Activated T-cell treated with anti-CD3 and anti-CD28 coated beads for 1 hour (primary cell): ENCODE measurements at places on chromosomes 5 and 9.

GRCh38 chr5:79864364-79864763 lies 126.7 kb downstream of the MTX3 start:
- no peak for DNase-seq

- no peak for DNase-seq
Observed at GRCh38 chr9:68780720-68781119, 75.7 kb downstream of the PIP5K1B start.

DNA sequence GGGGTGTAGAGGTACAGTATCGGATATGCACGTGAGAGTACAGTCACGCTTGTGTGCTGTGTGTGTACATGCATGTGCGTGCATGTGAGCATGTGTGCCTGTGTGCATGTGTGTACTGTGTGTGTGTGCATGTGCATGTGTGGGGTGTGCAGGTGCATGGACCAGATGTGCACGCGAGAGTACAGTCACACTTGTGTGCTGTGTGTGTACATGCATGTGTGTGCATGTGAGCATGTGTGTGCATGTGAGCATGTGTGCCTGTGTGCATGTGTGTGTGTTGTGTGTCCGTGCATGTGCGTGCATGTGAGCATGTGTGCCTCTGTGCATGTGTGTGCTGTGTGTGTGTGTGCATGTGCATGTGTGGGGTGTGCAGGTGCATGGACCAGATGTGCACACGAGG lies 10.3 kb downstream of the SLC6A19 start:
- DNase-seq: no peak

GRCh38 chr5:76445830-76446229 lies 42.7 kb downstream of the IQGAP2 start:
- no peak for DNase-seq

DNA sequence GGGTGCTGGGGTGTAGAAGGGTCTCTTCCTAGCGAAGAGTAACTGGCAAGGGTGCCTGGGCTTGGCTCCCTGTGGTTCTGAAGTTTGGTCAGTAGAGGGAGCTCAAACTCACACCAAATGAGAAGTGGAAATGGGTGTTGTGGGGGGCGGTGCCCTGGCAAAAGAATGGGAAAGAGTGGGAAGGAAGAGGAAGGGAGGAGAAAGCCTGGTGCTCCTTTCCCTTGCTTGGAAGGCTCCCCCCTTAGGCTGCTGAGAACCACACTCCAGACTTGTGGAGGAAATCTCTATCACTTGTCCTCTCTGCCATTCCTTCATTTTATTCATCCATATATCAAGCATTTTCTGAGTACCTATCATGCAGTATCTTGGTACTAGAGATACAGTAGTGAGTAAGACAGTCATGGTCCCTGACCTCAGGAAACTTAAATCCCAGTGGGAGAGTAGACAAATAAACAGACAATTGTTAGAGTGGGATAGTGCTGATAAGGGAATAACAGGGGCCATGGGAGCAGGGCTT lies 13.0 kb downstream of the SLC4A9 start:
- peak; percentile 30 for DNase-seq

GRCh38 chr5:151005950-151006576 lies 14.3 kb upstream of the GPX3 start:
- no peak for DNase-seq

- no peak for DNase-seq
Observed at GRCh38 chr5:124888622-124889485, 142.4 kb upstream of the ZNF608 start.

- no peak for DNase-seq
Observed at GRCh38 chr5:44797841-44798240, 10.9 kb upstream of the MRPS30 start.

GRCh38 chr5:144481861-144482260 lies 311.2 kb downstream of the KCTD16 start:
- no peak for DNase-seq

DNA sequence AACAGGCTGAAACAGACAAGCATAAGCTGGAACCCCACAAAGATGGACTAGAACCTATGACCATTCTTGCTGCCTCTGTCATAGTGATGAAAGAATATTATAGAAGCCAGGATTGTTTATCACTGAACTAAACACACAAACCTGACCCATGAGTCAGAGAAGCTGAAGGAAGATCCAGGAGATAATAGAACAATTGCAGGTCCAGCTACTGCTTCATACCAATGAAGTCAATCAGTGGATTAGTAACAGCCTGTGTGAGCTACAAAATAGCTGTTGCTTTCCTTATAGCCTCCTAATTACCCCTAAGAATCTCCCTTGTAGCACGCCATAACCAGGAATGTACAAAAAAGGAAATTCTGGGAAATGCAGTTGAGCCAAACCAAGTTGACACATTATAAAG lies 459.9 kb upstream of the ZNF462 start:
- DNase-seq: no peak

DNA sequence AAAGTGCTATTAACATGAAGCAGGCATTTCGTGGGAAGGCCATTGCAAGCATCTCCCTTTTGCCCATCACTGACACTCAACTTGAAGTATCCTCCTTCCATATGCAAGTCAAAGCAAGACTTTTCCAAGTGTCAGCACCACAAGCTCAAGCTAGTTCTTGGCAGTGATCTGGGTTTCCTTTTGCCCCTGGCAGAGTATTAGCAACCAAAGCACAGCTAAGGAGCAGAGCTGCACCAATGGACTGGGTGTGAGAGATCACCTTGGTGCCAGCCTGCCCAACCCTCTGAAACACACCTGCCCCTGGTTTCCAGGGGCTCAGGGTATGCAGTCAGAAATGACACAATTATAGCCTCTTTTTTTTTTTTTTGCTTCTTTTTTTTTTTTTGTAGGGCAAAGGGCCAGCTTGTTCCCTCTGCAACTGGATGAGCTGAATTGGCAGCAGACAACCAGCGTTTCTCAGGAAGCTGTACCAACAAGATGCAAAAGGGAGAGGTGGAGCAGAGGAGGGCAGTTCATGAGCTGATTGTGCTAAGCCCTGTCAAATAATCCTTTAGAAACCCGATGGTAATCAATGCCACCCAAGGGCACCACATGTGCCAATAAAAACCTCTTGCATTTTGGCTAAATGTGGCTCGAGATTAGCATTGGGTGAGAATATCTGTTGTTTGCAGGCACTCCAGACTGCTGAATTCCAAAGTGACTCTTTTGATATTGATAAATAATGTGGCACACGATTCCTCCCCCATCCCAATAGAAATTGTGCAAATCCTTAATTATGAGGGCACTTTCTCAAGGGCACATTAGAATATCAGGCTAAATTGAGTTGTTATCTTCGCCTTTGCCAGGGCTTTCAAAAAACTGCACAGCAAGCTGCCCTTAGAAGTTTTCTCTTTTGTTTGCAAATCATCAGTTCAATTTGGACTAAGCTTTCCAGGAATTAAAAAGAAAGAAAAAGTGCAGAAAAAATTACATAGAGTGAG lies 192.4 kb downstream of the GAS1 start:
- DNase-seq: no peak

- no peak for DNase-seq
Observed at GRCh38 chr5:33291216-33292000, 149.4 kb upstream of the TARS1 start.

DNA sequence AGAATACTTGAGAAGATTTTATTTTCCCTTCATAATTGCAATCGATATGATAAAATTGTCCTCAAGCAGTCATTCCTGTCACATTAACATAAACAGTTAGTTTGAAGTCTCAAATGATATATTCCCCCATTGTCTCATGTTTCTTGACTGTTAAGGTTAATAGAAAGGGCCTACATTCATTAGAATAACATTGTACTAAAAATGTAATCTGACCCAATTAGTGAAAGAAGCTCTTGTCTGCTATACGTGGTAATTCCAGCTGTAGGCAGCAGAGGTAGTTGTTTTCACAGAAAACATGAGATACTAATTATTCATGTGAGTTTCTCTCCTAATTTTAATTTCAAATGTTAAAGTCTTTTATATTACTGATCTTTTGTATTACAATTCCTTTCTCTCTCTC lies 25.9 kb upstream of the AP3B1 start:
- DNase-seq: no peak

DNA sequence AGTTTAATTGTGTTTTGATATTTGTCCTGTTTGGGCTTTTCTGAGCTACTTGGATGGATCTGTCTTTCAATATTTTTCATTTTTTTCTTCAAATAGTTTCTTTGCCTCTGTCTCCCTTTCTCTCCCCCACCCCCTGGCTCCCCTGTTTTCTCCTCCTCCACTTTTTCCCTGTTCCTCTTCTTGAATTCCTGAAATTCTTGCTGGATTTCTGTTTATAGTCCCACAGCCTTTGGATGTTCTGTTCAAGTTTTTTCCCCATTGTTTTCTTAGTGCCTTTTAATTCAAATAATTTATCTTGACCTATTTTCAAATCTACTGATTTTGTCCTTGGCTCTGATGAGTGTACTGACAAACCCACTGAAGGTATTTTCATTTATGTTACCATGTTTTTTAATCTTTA lies 113.0 kb downstream of the VPS13A start:
- DNase-seq: no peak

DNA sequence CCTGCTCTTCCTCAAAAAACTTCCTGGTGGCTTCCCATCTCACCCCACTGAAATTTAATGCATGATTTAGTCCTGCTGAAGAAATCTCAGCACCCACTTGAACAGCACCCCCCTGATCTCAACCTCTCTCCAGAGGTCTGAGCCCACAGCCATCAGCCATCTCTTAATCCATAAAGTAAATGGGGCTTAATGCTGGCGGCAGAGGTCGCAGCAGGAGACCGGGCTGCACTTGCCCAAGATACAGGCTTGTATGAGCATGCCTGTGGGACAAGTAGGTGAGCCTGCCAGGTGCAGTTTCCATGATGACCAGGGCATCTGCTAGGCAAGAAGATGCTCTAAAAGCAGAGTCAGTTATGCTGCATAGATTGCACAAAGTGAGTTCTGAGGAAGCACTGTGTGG lies 52.4 kb upstream of the CTXN3 start:
- no peak for DNase-seq

- no peak for DNase-seq
Observed at GRCh38 chr9:111001526-111001925, 36.7 kb downstream of the LPAR1 start.

DNA sequence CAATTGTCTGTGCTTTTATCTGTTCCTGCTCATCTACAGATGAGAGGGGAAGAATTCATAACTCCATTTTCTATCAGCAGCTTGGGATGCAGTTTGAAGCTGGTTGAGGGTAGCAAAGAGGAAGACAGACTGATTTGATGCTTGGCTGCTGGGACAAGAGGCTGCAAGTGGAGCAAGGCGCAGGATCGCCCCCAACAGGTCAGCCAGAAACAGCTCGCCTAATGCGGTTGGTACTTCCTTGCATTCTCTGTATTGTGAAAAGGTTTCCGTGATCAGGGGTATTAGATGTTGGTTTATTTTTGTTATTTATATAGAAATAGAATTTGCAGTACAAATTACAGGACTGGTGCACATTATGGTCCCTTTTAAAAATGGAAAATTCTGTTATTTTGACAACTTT lies 40.6 kb downstream of the ZNF883 start:
- no peak for DNase-seq

DNA sequence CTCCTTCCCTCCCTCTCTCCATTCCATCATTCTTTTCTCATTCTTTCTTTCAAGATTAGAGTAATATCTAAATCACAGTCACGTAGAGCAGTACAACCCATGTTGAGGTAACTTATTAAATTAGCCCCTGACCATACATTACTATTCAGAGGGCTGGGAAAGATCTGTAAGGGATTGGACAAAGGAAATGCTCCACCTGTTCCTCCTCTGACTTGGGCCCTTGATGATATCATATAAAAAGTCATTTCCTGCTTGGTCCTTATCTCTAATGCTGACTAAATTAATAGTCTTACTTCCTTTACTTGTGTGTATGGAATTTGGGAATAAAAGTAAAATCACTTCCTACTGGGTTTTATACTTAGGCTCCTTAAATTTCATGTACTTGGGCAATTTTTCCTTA lies 40.8 kb downstream of the SNX18 start:
- no peak for DNase-seq

DNA sequence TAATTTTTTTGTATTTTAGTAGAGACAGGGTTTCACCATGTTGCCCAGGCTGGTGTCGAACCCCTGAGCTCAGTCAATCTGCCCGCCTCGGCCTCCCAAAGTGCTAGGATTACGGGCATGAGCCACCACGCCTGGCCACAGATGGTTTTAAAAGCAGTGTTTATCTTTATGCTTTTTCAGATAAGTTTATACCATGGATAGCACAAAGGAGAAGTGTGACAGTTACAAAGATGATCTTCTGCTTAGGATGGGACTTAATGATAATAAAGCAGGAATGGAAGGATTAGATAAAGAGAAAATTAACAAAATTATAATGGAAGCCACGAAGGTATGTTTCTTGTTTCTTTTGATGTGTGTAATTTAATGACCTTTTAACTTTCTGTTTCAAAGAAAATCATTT lies 35.1 kb downstream of the POLK start:
- DNase-seq: no peak

DNA sequence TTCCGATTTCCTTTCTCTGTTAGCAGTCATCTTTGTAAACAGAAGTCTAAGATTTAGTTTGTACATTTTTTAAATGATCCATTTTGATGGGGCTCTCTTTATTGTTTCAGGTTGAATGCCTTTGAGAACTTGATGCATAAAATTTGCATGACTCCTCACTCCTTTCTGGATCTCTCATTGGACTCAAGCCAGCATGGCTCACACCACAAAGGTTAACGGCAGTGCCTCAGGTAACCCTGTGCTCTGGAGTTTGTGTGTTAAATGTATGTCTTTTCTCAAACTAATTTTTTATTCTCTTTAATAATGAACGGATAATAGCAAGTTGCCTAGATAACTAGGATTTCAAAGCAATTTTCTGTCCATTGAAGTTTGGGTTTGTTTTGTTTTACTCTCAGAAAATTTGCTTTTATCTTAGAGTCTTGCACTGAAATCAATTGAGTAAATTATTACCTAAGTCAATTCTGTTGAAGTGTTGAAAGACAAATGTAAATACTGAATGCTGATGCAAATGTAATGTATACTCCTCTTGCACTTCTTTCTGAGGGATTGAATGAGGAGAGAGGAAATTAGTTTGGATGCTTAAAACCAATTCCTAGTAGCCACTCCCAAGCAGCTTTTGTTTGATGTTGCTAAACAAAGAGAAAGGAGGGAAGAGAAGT lies 164.6 kb upstream of the DMRT1 start:
- no peak for DNase-seq

- no peak for DNase-seq
Observed at GRCh38 chr9:123660691-123661466, 269.0 kb downstream of the DENND1A start.

DNA sequence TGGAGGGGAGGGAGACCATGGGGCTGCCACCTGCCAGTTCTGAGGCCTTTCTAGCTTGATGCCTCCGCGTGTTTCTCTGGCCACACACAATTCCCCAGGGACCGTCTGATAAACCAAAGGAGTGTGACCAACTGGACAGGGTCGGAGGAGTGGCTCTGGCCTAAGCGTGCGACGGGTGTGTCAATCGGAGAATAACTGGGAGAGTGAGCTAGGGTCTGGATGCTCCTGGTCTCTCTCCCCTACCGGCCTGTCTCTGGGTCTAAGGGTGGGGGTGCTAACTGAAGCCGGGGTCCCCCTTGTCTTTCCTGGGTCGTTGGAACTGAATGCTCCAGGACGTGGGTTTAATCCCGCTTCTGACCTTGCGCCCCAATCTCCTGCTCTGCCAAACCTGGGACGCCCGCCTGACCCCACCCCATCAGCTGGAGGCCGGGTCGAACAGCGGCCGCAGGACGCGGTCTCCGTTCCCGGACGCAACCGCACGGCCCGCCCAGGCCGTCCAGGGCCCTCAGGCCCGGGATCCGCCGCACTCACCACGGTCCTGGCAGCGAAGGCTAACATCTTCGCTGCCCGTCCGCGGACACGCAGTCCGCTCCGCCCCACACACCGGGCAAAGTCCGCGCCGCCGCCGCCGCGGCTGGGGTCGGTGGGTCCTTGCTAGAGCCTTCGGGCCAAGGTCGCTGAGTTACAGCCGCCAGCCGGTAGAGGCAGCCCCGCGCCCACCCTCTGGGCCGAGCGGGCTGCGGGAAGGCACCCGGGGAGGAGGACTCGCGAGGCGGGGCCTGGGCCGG lies 447 bp downstream of the CRAT start:
- no peak for DNase-seq
